Prostate gland (tissue), 2 donors: ENCODE measurements at places on chromosomes 3 and 15. TPM values are rescaled to one million over a fixed set of nuclear protein-coding genes. Genes with fewer than 3 reads are reported as not detected.

- no peak for DNase-seq
Measured at GRCh38 chr15:42456971-42457370, 34.0 kb downstream of the ZNF106 start.

DNA sequence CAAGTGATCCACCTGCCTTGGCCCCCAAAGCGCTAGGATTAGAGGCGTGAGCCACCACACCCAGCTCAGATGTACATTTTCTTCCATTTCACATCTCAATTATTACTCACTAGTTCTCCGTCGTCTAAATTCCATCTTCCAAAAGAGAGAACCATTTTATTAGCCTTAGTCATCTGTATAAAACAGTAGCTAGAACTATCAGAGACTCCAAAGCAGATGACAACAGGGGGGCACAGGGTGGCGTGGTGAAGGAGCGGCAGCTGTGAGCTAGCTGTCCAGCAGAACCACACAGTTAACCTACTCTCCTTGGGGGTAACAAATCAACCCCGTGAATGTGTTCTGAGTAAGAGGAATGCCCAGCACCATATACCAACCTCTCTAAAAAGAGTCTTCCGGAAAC lies 7.1 kb downstream of the SLC25A20 start:
- no peak for DNase-seq

The HYKK gene
- total RNA-seq = 11.2 TPM

The CATSPER2 gene
- 3.5 TPM for total RNA-seq

- DNase-seq = no peak
Measured at GRCh38 chr15:49428409-49429095, 5.5 kb downstream of the FGF7 start.

GRCh38 chr15:83489690-83490089 lies 42.5 kb downstream of the SH3GL3 start:
- no peak for DNase-seq

DNA sequence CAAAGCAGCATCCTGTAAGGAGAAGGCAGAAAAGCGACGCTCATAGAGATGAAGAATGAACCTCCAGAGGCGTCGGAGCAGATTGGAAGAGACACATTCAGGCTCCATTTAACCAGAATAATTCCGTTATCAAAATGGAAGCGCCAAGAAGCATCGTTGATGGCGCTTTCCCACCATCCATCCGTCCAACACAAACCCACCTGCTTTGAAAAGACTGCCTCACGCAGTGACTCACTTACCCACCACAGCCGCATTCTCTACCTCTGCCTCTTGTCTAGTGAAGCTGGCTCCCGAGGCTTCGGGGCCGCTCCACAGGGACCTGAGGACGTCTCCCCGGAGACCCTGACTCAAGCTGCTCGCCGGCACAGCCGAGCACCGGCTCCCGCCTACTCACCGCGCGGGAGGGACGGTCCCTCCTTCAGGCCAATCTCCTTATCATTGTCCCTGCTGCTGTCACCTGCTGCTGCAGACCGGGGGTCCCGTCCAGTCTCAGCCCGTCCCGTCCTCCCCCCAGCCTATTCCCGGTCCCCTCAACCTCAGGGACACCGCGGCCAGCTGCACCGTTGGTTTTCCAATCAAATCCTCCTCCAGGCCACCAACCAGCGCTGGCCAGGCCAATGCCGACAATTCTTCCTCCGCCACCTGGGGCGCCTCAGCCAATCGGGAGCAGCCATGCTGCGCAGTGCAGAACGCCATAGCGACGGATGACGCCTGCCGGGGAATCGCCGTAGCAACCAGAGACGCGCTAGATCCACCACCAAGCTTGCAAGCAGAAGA lies at the start of gene NEK10:
NEK10 (minus strand) TSS at position 553 of the 777 bp plus-strand sequence. CDS start 16,501 bp downstream, outside the sequence.
- DNase-seq = peak; percentile 92
